ENCODE measurements at places on chromosomes 5 and 9.

DNA sequence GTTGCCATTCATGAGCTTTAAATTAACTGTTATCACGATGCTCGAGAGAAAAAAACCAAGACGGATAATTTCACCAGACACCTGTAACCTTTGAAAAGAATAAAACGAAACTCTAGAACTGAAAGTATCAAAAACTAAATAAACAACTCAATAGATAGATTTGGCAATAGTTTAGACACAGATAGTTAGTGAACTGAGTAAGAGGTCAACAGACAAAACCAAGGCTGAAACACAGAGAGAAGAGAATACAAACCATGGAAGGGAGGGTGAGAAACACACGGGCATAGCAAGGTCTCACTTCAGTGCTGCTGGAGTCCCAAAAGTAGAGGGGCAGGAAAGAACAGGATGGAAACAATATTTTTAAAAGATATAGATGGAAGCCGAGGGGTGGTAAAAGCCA is 3.3 kb upstream of the OR2V1 start:
- DNase-seq, result no peak

- no peak for DNase-seq
Observed at GRCh38 chr5:148230240-148230639, 8.1 kb upstream of the MARCOL start.

GRCh38 chr5:63959177-63959982 is 2.9 kb downstream of the HTR1A start:
- no peak for DNase-seq

DNA sequence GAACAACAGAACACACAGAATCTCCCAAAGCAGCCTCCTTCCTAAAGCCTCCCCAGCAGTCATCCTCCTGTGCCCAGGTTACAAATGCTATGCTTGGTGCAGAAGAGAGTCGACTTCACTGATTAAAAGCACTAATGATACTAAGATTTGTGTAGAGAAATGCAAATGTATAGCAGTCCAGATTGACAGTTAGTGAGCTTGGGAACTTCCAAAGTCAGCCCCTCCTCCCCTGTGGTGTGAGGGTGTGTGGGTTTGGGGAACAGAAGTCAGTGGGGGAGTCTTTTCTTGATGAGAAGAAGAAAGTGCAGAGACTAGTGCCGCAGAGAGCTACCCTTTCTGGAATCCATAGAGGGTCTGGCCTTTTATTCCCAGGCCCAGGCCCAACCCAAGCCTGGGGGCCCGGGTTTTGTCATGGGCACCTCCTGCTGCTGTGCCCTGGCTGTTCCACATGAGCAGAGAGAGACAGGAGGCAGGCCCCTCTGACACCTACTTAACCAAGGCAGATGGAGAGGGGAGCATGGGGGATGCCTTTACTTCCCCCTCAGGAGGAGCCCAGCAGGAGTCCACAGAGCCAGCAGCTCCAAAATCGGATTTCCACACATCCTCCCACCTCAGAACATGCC is 173.3 kb downstream of the DENND1A start:
- DNase-seq, result no peak

DNA sequence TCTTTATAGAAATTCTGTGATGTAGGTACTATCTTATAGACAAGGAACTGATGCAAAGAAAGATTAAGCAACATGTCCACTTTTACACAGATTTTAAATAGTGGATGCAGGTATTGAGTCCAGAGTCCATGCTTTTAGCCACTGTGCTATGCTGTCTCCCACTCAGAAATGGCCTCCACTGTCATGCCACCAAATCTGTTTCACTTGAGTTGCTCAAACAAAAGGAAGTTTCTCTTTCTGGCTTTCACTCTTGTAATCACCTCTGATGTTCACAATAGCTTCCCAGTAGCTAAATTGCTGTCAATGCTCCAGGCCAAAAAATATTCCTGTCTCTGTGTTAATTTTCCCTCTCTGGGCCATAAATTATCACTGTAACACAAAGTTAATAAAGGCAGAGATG is 77.0 kb upstream of the RASA1 start:
- no peak for DNase-seq

DNA sequence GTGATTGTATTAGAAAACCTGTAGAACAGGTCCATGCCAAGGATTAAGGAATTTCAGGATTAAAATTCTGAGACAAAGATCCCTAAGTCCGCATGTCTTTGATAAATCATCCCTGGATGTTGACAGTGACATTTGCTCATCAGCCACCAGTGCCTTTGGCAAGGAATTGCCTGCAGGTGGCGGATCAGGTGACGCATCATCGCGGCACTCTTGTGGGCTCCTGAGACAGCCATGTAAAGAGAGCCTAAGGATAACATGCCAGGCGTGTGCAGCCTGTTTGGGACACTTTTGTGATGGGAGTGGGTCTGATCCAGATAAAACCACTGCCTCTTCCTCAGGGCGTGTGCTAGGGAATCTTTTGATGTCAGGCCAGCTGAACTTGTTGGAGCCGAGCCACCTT is 40.6 kb downstream of the ADCY2 start:
- DNase-seq, result no peak

GRCh38 chr5:100828071-100828897 is 74.8 kb downstream of the ST8SIA4 start:
- no peak for DNase-seq

Data from activated CD8-positive, alpha-beta memory T cell treated with anti-CD3 and anti-CD28 coated beads for 4 hours (primary cell).